ENCODE measurements at places on chromosomes 11 and 22.

- no peak for DNase-seq
Measured at GRCh38 chr11:64694821-64695365, 28.1 kb downstream of the NRXN2 start.

DNA sequence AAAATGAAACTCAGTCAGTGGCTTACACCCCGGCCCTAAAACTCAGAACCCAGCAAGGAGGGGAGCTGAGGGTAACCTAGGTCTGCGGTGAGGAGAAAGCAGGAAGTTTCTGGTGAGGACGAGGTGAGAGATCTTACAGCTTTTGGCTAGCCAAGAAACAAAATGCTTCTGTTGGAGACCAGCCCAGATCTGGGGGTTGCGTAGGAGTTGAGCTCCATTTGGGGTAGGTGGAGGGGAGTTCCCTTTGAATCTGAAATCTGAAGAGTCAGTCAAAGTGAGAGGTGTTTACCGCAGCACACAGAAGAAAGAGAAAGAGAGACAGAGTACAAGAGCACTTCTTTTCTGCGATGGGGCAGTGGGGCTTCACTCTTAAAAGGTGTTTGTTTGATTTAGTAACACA, 29.6 kb downstream of the EHF start:
- peak; percentile 38 for DNase-seq

DNA sequence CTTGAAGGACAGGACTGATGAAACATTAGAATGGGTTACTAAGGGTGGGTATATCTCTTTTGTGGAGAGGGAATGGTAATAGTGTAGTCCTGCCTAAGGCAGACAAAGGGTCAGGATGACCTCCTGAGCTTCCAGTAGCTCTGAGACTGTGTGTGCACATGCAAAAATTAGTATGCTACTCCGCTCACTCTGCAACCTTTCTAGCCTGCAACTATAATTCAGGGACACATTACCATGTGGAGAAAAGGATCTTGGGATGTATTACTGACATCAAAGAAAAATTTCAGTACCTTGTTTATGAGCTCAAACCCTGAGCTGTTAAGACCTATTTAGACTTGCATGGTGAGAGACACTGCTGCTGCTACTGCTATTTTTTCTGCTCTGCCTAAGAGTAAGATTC, 25.4 kb downstream of the LARGE2 start:
- no peak for DNase-seq

DNA sequence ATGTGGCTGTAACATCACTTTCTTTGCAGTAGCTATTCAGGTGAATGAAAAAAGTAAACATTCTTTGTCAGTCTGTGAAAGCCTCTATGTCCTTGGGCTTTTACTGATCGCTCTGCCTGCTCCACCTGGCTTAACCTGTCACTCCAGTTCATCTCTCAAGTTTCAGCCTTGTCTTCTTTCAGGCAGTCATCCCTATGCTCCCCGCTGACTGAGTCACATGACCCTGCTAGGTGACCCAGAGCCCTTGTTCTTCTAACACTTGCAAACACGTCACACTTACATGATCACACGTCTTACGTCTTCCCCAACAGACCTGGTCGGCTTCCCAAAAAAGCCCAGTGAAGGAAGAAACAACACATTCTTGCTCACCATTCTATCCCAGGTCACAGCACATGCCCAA, 499.3 kb upstream of the TENM4 start:
- DNase-seq = no peak

- peak; percentile 75 for DNase-seq
Measured at GRCh38 chr11:17389211-17389956, 925 bp upstream of the KCNJ11 start.

- no peak for DNase-seq
Measured at GRCh38 chr22:36964106-36964505, 50.7 kb downstream of the CSF2RB start.

GRCh38 chr11:31477528-31478222, 31.7 kb downstream of the IMMP1L start:
- DNase-seq = no peak

DNA sequence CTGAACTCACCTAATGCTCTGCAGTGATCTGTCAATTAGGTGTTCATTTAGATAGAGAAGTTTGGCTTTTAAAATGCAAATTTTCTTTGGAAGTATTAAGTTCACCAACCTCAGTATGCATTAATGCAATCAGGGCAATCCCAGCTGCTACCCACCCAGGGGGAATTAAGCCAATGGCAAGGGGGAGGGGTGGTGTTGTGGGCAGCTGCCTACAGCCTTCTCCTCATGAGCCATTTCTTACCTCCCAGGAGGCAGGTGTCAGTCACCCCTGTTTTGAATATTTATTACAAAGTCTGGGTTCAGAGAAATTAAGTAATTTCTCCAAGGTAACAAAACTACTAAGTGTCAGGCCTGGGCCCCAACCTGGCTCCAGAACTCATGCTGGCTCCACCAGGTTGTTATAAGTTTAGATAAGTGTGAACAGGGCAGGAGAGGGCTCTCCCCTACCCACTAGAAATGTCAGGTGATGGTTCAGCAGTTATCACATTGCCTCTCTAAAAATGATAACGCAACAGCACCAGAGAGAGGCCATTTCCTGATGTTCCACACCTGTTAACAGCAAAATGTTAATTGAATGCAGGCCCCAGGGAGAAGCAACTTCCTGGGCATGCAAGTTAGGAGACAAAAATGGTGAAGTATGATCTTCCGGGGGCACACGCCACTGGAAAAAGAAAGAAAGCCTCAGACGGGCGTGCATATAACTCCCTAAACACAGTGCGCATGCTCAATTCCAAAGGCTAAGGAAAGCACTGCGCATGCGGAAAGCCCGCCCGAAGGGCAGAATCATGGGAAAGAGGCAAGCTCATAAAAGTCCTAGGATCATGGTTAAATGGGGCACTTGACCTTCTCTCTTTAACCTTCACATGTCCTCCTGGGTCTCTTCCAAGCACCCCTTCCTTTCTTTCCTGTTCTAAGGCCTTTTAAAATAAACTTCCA, 35.4 kb upstream of the GNAZ start:
- DNase-seq = no peak

GRCh38 chr11:69486773-69487291, 5.4 kb downstream of the LINC01488 start:
- no peak for DNase-seq

GRCh38 chr11:76231121-76231738, 24.9 kb upstream of the WNT11 start:
- DNase-seq = no peak

DNA sequence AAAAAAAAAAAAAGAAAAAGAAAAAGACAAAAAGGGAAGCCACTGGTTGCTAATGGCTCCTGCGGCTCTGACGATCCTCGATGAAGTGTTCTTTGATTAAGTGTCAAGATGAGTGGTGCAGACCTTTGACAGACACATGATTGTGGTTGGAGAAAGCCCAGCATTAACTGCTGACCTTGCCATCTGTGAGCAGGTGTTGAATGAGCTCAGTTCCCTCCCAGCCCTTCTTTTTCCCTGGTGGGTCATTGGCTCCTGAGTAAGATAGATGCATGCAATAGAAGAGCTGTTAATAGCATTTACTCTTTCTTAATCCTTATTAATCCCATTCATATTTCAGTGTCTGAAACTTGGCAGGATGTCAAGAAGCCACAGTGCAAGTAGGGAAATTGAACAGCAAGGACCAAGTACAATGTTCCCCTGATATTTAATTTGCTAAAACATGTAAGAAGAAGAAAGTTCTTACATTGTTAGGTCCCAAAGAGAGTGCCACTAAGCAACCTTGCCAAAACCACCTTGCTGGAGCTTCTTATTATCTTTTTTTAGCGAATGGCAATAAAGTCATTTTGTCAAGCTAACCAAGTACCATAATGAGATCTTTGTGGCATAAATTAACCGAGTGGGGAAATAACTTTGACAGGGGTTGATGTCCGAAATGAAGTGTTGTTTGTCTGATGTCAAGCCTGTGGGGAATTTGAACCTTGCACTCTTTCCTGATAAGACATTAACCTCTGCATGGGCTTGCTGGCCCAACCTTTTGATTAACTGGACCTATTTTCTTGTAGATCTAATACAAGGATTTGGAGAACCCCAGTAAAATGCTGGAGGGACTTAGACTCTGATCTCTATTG, 113.7 kb downstream of the PTPRJ start:
- DNase-seq = no peak

GRCh38 chr22:31537019-31537535, 40.7 kb downstream of the SFI1 start:
- no peak for DNase-seq

GRCh38 chr22:17266251-17266971, 47.2 kb upstream of the ADA2 start:
- no peak for DNase-seq

GRCh38 chr11:42093541-42093940, 634.1 kb upstream of the LRRC4C start:
- no peak for DNase-seq

GRCh38 chr11:84437071-84437980, 1151.2 kb upstream of the CCDC90B start:
- DNase-seq = no peak

- no peak for DNase-seq
Measured at GRCh38 chr22:44618400-44618799, 83.6 kb upstream of the PRR5 start.

- DNase-seq = no peak
Measured at GRCh38 chr22:35568751-35569739, 28.4 kb downstream of the RASD2 start.

DNA sequence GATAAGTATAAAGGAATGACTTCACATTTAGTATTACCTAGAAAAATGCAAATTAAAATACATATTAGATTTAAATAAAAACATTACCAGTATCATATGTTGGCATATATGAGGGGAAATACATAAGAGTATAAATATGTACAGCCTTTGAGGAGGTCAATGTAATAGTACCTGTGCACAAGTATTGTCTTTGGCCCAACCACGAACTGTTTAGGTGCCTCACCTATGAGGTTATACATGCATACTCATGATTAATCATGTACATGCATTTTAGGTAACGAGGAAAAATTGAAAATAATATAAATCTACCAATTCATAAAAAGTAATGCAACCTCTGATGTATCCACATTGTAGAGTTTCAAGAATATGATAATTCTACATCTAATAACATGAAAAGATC, 909.8 kb downstream of the METTL15 start:
- no peak for DNase-seq

GRCh38 chr11:34564807-34565241, 51.2 kb upstream of the ELF5 start:
- no peak for DNase-seq

All from hematopoietic multipotent progenitor cell treated with erythropoietin and hydrocortisone succinate and interleukin-3 and kit ligand, for 6 days (in vitro differentiated cells).